ENCODE measurements at places on chromosomes 12 and 14.

- no peak for DNase-seq
These were observed 192.6 kb upstream of the HMGA2 start for GRCh38 chr12:65631621-65632111.

DNA sequence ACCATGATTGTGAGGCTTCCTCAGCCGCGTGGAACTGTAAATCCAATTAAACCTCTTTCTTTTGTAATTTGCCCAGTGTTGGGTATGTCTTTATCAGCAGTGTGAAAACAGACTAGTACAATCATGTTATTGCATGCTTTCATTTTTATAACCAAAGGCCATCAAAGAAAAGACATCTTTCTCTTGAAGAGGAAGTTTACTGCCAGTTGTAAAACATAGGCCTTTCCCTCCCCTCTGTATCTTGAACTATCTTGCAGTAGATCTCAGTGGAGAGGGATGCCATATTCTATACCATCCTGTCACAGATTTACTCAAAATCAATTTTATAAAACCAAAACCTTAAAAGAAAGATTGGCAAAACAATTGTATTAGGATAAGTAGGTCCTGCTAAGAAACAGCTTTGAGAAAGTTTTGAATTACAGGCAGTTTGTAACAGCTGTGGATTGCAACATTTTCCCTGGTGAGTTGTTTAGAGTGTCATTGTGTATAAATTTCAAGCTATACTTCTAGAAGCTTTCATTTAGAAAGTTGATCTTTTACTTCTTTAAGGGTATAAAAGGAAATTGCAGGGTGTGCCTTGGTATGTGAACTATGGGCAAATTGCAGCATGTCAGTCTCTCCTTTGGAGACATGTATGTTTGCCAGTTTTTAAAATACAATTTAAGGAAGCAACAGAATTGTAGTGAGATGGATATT is 128.0 kb downstream of the ATP23 start:
- no peak for DNase-seq

- DNase-seq, result no peak
These were observed 10.7 kb upstream of the BHLHE41 start for GRCh38 chr12:26135571-26135970.

GRCh38 chr14:66619952-66620351 is 112.0 kb downstream of the GPHN start:
- no peak for DNase-seq

GRCh38 chr14:26709019-26709418 is 111.2 kb upstream of the NOVA1 start:
- no peak for DNase-seq

- no peak for DNase-seq
These were observed 17.6 kb downstream of the MON2 start for GRCh38 chr12:62484233-62484632.

- no peak for DNase-seq
These were observed 622 bp downstream of the TECPR2 start for GRCh38 chr14:102363182-102363943.

GRCh38 chr14:100473249-100473648 is 114.0 kb downstream of the BEGAIN start:
- DNase-seq, result no peak

DNA sequence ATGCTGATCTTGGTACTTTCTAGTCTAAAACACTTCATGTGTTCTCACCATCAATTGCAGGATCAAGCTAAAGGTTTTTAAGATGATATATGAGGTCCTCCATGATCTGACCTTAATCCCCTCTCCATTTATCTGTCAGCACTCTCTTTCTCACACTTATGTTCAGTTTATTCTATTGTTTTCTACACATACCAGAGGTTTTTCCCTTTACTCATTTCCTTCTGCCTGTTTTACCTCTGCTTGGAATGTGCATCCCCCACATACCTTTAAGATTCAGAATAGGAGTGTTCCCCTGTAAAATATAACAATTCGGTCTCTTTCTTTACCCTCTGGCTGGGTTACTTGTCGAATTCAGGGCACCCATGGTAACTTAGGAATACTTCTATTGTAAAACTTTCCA is 219.1 kb upstream of the PKP2 start:
- DNase-seq, result no peak

GRCh38 chr14:96104469-96105057 is 65.4 kb downstream of the C14orf132 start:
- no peak for DNase-seq

DNA sequence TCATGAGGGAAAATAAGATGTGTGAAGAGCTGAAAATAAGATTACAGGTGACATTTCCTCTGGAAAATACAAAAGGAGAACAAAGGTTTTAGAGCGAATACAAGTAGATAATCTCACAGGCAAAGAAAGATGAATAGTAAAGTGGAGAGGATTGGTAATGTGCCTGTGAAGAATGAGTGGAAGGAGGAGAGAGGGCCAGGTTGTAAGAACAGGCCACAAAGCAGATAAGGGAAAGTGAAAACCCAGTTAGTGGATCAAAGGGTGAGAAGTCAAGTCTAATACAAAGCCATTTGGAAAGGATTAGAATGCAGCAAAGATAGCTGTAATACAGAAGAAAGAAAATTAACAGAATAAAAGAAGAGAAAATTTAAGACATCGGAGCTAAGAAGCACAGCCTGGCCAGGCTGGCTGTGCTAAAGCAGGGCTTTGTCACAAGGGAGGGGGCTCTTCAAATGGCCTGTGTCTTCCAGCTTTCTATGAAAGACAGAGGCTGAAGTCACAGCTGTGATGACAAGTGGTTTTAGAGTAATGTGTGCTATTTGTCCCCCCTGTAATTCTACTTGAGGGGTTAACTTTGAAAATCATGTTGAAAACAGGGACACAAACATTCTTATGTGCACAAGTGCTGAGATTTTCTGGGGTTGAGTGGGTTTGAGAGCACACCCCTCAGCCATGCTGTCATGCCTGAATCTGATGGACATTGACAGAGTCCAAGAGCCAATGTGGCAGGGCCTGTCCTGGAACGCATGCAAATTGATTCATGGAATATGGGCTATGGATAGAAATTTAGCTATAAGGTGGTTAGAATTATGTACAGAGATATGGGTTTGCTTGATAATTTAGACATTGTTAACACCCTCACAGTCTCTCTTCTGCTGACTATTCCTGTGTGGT is 344.5 kb upstream of the NAV3 start:
- no peak for DNase-seq

DNA sequence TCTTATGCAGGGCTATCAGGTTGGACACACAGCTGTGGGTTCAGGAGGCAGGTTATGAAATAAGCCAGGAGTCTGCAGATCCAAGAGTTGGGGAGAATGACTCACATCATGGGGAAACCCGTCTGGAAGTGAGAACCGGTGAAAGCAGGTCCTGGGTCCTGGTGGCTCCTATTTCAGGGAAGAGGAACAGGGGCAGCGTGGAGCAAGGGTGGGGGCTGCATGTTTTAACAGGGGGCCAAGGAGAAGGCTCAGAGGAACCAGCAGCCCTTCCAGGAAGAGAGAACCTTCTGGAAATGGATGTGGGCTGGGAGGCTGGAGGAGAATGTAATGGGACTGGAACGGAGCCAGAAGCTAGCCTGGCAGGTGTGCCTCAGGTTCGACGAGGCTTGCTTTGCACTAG is 7.8 kb upstream of the KRT74 start:
- no peak for DNase-seq

DNA sequence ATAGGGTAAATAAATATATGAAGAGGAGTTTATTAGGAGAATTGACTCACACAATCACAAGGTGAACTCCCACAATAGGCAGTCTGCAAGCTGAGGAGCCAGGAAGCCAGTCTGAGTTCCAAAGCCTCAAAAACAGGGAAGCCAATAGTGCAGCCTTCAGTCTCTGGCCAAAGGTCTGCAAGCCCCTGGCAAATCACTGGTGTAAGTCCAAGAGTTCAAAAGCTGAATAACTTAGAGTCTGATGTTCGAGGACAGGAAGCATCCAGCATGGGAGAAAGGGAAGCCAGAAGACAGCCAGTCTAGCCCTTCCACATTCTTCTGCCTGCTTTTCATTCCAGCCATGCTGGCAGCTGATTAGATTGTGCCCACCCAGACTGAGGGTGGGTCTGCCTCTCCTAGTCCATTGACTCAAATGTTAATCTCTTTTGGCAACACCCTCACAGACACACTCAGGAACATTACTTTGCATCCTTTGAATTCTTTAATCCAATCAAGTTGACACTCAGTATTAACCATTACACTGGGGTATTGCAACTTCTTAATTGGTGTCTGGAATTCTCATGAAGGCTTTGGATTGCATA is 736.5 kb upstream of the LMO3 start:
- DNase-seq, result no peak

- DNase-seq, result no peak
These were observed 62.3 kb downstream of the ETV6 start for GRCh38 chr12:11711651-11712327.

- no peak for DNase-seq
These were observed 182.1 kb downstream of the CAPZA3 start for GRCh38 chr12:18919871-18920511.

DNA sequence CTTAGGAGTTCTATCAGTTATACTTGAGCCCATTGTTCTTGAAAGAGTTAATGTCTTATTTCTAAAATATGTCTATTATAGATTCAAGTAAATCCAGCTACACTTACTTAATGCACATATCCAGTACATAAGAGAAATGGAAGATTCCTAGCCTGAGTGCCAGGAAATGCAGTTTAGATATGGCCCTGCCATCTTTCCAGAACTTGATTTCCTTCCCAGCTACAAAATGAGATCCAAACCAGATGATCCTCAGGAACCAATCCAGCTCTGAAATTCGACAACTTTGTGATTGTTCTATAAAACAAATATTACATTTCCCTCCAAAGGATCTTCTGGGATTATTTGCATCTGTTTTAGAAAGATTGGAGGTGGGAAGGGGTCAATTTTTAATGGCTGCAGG is 317.3 kb upstream of the GARIN6 start:
- no peak for DNase-seq

GRCh38 chr14:67514203-67514607 is 18.9 kb upstream of the PLEKHH1 start:
- DNase-seq, result no peak
